MCF 10A (cell line): ENCODE measurements at places on chromosomes 4 and X. TPM values are rescaled to one million over a fixed set of nuclear protein-coding genes. Genes with fewer than 3 reads are reported as not detected.

The SUPT20HL1 gene
- total RNA-seq, result not detected in 2 replicates

- H3K4me1 ChIP-seq, result no peaks in the 10 kb centered on the region
- no peak overlapping the region for H3K27ac ChIP-seq
- H3K27me3 ChIP-seq, result no peaks in the 10 kb centered on the region
- DNase-seq, result peak; percentile 14
These were observed 10.1 kb downstream of the PSAPL1 start for GRCh38 chr4:7424553-7425111.

- no peaks in the 10 kb centered on the region for H3K36me3 ChIP-seq
- H3K4me1 ChIP-seq, result no peaks in the 10 kb centered on the region
- H3K27ac ChIP-seq, result no peak overlapping the region
- no peak for DNase-seq
These were observed 43.8 kb downstream of the GEMIN8 start for GRCh38 chrX:13985697-13986435.

GRCh38 chr4:26061248-26061986 lies 147.4 kb downstream of the SMIM20 start:
- H3K27ac ChIP-seq, result no peak overlapping the region
- H3K27me3 ChIP-seq, result no peaks in the 10 kb centered on the region
- DNase-seq, result peak; percentile 78
- peaks cover 7% of the 10 kb centered on the region for H3K4me1 ChIP-seq
- H3K4me3 ChIP-seq, result no peak overlapping the region
- no peaks in the 10 kb centered on the region for H3K36me3 ChIP-seq

- H3K4me3 ChIP-seq, result no peak overlapping the region
- no peak for DNase-seq
- no peaks in the 10 kb centered on the region for H3K36me3 ChIP-seq
- H3K27ac ChIP-seq, result no peak overlapping the region
- peaks cover 25% of the 10 kb centered on the region for H3K27me3 ChIP-seq
These were observed 53.3 kb downstream of the HCCS start for GRCh38 chrX:11164433-11164832.

DNA sequence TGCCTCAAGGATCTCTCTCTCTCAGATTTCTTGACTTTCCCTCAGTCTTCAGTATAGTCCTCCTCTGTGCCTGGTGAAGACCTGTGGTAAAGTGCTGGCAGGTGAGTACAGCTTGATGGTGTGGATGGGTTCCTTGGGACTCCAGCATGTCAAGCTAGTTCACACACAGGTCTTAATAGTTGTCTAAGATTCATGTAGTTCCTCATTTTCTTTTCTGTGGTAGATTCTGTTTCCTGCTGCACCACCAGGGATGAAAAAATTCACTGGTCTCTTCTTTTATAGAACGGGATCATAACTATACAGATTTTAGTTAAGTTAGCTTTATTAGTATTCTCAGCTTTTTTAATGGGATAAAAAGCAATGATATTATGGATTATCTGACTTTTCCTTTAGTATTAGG lies 32.5 kb upstream of the PAQR3 start:
- no peak for DNase-seq
- no peak overlapping the region for H3K4me3 ChIP-seq
- H3K27ac ChIP-seq, result no peak overlapping the region
- no peaks in the 10 kb centered on the region for H3K36me3 ChIP-seq
- no peaks in the 10 kb centered on the region for H3K4me1 ChIP-seq

DNA sequence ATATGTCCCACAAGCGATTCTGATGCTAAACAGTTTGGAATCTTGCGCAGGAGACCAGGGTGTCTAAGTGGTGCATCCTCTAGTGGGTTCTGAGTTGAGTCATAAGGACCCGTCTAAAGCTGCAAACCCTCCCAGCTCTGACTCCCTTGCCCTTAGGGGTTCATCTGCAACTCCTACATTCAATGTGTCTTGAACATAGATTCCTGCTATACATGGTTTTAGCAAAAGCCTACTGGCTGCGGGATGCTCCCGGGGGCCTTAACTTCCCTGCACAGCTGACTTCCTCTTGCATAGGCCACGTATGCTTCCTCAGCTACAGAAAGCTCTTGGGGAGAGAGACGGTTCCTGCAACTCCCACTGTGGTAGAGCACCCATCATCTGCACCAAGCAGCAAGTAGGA lies 236.7 kb downstream of the EVC2 start:
- DNase-seq, result no peak
- H3K36me3 ChIP-seq, result no peaks in the 10 kb centered on the region
- H3K27me3 ChIP-seq, result no peaks in the 10 kb centered on the region
- no peak overlapping the region for H3K4me3 ChIP-seq
- H3K4me1 ChIP-seq, result no peaks in the 10 kb centered on the region

GRCh38 chr4:146269228-146269653 lies 54.9 kb downstream of the REELD1 start:
- no peaks in the 10 kb centered on the region for H3K36me3 ChIP-seq
- DNase-seq, result no peak
- H3K4me1 ChIP-seq, result no peaks in the 10 kb centered on the region
- no peak overlapping the region for H3K27ac ChIP-seq
- no peak overlapping the region for H3K4me3 ChIP-seq

The TRIM75 gene
- total RNA-seq, result not detected in 2 replicates

The IL1RAPL2 gene
- 3.2 and 4.4 TPM in 2 replicates for total RNA-seq

GRCh38 chr4:120838784-120839183 lies 83.7 kb downstream of the PRDM5 start:
- H3K27ac ChIP-seq, result no peak overlapping the region
- no peaks in the 10 kb centered on the region for H3K27me3 ChIP-seq
- no peak for DNase-seq
- no peaks in the 10 kb centered on the region for H3K4me1 ChIP-seq

The ZC4H2 gene
- 4.4 and 8.3 TPM in 2 replicates for total RNA-seq

The ATP2B3 gene
- not detected in 2 replicates for total RNA-seq

DNA sequence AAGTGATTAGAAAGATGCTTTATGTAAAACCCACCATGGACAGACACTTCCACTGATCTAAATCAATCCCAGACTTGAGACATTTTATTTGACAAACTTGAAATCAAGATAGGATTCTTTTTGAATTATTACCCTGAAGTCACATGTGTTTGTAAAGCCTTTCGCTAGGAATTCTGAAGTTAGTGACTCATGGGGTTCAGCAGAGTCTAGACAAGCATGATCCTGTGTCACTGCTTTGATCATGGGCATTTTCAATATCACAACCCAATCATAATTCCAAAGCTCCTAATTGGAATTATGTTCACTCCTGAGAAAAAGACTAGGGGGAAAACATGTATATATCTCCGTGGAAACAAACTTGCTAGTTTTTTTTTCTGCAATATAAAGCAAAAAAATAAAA lies 67.5 kb upstream of the BMP3 start:
- no peaks in the 10 kb centered on the region for H3K36me3 ChIP-seq
- no peak overlapping the region for H3K4me3 ChIP-seq
- DNase-seq, result peak; percentile 27
- no peak overlapping the region for H3K27ac ChIP-seq
- no peaks in the 10 kb centered on the region for H3K27me3 ChIP-seq

DNA sequence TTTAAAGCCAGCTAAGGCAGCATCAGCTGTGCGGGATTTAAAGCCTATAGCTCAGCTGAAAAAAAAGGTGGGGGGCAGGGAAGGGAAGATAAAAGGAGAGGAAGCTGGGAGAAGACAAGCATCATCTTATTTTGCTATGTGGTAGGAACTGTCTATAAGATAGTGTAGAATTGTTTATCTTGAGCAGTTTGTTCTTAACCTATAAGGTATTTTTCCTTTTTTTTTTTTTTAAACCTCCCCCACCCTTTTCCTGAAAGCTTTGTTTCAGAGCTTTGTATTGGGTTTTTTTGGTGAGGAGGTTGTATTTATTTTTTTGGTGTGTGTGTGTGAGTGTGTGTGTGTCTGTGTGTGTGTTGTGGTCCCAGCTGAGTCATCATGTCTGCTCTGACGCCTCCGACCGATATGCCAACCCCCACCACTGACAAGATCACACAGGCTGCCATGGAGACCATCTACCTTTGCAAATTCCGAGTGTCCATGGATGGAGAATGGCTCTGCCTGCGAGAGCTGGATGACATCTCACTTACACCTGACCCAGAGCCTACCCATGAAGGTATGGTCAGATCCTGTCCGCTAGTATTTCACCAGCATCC lies 531 bp downstream of the RUFY3 start:
- H3K27me3 ChIP-seq, result no peaks in the 10 kb centered on the region
- H3K36me3 ChIP-seq, result peaks cover 17% of the 10 kb centered on the region
- no peak overlapping the region for H3K4me3 ChIP-seq
- no peak for DNase-seq
- no peak overlapping the region for H3K27ac ChIP-seq

The RAI2 gene
- total RNA-seq, result not detected in 2 replicates

- H3K36me3 ChIP-seq, result no peaks in the 10 kb centered on the region
- peak overlapping the region; percentile 13 for H3K27ac ChIP-seq
- H3K4me1 ChIP-seq, result peaks cover 30% of the 10 kb centered on the region
- peaks cover 14% of the 10 kb centered on the region for H3K27me3 ChIP-seq
These were observed 57.4 kb downstream of the LGI2 start for GRCh38 chr4:24973404-24973746.

DNA sequence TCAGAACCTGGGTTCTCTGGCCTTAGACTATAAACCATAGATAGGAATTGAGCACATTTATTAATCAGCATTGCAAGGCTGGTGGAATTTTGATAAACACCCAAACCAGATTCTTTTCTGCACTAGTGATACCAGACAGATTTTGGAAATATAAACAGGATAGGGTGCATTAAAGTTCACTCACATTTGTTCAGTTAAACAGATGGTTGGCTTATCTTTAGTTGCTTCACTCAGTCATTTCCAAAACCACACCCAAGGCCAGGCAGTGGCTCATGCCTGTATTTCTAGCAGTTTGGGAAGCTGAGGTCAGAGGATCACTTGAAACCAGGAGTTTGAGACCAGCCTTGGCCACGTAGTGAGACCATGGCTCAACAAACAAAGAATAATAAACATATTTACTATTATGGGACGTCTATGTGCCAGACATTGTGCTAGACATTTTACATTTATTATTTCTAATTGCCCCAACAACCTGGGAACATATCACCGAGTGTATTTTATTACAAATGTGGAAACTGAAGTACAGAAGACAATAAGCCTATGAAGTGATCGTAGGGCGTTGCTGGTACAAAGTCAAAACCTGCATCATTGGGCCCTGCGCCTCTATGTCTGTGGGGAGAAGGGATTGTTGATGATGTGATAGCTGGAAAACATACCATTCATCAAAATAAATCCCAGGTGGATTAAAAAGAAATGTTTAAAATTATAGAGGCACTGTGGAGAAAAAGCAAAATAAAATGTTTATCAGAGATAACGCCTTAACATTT lies 15.0 kb downstream of the ADD1 start:
- peaks cover 3% of the 10 kb centered on the region for H3K36me3 ChIP-seq
- peaks cover 43% of the 10 kb centered on the region for H3K4me1 ChIP-seq
- no peak overlapping the region for H3K4me3 ChIP-seq
- H3K27ac ChIP-seq, result peak overlapping the region; percentile 39

The HMGN5 gene
- 6.6 and 11.8 TPM in 2 replicates for total RNA-seq

DNA sequence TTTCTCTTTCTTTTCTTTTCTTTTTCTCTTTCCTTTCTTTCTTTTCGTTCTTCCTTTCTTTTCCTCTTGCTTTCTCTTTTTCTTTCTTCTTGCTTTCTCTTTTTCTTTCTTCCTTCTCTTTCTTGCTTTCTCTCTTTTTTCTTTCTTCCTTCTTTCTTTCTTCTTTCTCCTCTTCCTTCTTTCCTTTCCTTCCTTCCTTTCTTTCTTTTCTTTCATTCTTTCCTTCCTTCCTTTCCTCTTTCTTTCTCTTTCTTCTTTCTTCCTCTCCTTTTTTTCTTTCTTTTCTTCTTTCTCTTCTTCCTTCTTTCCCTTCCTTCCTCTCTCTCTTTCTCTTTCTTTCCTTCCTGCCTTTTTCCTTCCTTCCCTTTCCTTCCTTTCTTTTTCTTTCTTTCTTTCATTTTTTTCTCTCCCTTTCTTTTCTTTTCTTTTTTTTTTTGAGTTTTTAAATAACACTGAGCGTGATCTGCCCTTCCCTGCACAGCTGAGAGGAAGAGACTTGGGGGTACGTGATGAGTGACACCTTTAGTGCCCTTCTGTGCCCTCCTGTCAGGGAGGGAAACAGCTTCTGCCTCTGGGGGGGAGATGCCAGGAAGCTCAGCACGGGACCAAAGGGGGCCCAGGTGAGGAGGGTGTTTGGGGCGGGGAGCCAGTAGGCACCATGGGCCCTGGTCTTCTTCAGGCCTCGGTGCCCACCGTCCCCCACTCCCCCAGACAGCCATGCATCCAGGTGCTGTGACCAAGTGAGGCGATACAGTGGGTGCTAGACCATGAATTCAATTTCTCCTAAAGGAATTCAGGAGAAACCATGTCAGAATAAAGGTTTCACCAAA lies 36.6 kb upstream of the CDKN2AIP start:
- H3K4me3 ChIP-seq, result peak overlapping the region; percentile 38
- no peak for DNase-seq
- no peaks in the 10 kb centered on the region for H3K27me3 ChIP-seq
- no peak overlapping the region for H3K27ac ChIP-seq
- no peaks in the 10 kb centered on the region for H3K36me3 ChIP-seq

- no peak overlapping the region for H3K4me3 ChIP-seq
- H3K4me1 ChIP-seq, result peaks cover 13% of the 10 kb centered on the region
- H3K27me3 ChIP-seq, result no peaks in the 10 kb centered on the region
- H3K27ac ChIP-seq, result peak overlapping the region; percentile 9
- H3K36me3 ChIP-seq, result no peaks in the 10 kb centered on the region
These were observed 64.6 kb downstream of the ENPEP start for GRCh38 chr4:110540581-110540980.

The MAGEA2 gene
- not detected in 2 replicates for total RNA-seq

GRCh38 chrX:136488706-136489105 lies 959 bp downstream of the BRS3 start:
- no peak overlapping the region for H3K27ac ChIP-seq
- H3K27me3 ChIP-seq, result peaks cover 89% of the 10 kb centered on the region
- H3K36me3 ChIP-seq, result no peaks in the 10 kb centered on the region
- H3K4me3 ChIP-seq, result no peak overlapping the region
- peaks cover 5% of the 10 kb centered on the region for H3K4me1 ChIP-seq

The ENPEP gene
- total RNA-seq, result not detected in 2 replicates

DNA sequence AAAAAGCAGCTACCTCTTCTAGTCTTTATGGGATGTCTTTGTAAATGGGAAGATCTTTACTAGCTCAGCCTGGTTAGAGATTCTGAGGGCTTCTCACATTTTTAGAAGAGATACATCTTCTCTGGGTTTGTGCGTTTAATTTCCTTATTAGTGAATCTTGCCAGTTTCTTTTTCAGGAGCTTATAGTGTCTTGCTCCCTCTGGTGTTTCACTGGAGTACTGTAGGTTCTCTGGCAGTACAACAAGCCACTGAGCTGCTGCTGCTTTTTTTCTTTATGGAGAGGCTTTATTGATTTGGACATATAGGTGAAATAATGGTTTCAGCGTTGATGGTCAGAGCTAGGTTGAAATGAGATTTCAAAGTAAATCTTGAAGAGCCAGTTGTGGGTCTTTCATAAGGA lies 82.9 kb downstream of the LAS1L start:
- no peak overlapping the region for H3K4me3 ChIP-seq
- peak; percentile 44 for DNase-seq

GRCh38 chrX:8738588-8739189 lies 6.8 kb upstream of the ANOS1 start:
- H3K4me1 ChIP-seq, result no peaks in the 10 kb centered on the region
- H3K36me3 ChIP-seq, result no peaks in the 10 kb centered on the region
- peak; percentile 52 for DNase-seq
- no peaks in the 10 kb centered on the region for H3K27me3 ChIP-seq
- no peak overlapping the region for H3K27ac ChIP-seq

The STPG2 gene
- 0.22 and 0.61 TPM in 2 replicates for total RNA-seq
